ENCODE measurements at places on chromosomes 11 and 22.

- DNase-seq = no peak
Measured at GRCh38 chr22:37884420-37884819, 21.7 kb upstream of the MICALL1 start.

DNA sequence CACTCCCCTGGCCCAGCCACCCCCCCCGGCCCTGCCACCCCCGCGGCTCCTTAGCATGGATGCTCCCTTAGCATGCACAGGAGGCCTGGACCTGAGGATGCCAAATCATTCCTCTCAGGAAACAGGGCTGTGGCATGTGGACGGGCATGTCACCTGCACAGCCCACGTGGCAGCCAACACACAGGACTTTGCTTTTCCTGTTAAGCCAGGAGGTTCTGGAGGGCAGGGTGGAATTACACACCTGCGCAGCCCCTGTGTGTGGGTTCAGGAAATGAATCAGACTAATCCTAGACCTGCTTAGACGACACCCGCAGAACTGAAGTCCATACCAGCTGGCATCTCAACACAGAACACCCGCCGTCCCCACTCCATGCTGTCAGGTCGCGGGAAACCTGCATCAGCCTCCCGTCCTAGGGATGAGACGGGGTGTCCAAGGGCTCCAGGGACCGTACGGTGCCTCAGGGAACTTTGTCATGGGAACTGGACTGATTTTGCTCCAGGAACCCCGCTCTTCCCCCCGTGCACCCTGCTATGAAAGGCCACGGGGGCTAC, 10.2 kb downstream of the CERK start:
- DNase-seq = no peak

- no peak for DNase-seq
Measured at GRCh38 chr11:93945596-93945995, 75.6 kb upstream of the HEPHL1 start.

GRCh38 chr11:62559204-62559603, 12.6 kb upstream of the AHNAK start:
- DNase-seq = no peak

- no peak for DNase-seq
Measured at GRCh38 chr11:116927163-116927974, 89.9 kb upstream of the APOA1 start.

DNA sequence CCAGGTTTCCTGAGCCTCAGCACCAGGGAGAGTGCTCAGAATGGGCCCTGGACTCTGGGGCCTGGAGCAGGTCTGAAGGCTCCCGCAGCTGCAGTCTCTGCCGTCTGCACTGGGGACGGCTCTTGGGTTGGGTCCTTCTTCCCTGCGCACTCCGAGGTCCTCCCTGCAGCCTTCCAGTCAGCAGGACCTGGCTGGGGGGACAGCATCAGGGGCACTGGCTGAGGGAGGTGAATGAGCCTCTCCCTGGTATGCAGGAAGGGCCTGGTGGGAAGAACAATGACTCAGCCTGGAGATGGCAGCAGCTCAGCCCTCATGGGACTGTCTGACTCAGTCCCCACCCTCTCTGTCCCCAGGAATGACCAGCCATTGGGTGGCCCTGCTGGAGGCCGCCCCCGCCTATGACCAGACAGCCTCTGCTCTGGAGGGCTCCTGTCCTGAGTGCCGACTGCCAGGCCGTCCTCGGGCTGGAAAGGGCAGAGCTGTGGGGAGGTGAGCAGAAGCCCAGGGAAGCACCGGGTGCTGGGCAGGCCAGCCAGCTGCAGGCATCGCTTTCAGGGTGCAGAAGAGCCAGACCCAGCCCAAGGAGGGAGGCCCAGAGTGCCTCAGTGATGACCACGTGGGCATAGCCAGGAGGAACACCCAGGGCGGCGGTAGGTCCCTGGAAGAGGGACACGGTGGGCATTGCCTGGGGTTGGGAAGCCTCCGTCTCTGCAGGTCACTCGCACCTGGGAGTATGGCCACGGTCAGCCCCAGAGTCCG, 455.0 kb downstream of the BRD1 start:
- DNase-seq = no peak

DNA sequence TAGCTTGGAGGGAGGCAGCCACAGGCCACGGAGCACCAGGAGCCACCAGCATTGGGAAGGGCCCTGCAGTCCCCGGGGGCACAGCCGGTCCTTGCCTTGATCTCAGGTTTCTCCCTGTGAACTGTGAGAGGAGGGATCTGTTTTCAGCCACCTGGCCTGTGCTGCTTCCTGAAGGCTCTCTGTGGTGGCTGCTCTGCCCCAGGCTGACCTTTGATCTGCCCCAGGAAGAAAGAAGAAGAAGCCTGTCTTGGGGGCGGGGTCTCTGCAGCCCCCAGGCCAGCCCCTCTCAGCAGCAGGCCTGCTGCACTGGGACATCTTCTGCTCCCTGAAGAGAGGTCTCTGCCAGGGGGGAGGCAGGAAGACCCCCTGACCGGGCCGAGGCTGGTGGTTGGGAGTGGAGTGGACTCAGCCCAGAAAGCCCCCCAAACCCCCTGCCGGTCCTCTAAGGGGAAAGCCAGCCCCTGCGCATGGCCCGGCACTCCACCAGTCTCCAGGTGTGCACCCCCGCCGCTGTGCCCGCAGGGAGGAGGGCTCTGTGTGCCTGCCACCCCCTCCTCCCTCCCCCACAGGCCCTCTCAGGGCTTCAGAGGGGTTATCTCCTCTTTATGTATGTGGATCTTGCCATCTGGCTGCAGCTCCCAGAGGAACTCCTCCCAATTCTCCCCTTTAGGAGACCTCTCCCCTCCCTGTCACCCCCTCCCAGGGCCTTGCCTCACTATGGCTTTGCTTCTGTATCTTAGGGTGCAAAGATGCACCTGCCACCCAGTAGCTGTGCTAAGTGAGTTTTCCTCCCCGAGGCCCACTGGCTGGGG, 675.3 kb downstream of the BRD1 start:
- DNase-seq = no peak

DNA sequence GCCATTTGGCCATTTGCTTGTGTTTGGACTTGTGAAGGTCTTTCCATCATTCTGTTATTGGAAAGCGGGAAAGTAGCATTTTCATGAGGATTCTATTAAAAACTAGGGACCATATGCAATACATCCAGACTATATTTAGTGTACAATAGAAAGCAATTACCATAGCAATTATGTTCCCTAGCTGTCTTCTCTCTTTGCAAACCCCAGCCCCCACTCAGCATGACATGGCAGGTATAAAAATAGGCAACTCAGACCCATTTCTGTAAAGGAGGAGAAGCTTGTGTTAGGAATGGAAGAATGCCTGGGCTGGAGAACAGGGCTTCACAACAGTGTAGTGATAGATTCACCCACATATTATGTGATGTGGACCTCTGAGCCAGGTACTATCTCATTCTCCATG, 12.4 kb downstream of the OR51B6 start:
- DNase-seq = no peak

DNA sequence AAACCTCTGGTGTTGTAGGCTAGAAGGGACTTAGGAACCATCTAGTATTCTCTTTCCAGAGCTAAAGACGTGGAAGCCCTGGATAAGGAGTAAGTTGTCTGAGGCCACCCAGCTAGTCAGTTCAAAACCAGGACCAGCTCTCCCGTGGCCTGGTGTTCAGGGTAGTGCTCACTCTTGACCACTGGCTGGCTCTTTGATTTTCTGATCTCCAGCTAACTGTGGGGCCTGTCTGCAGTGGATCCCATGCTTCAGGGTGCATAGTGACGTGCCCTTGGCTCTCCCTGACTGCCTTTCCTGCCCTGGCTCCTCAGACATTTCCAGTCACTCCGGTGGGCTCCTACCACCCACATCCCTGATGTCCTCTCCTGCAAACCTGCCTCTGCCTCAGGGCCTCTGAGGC, 1.3 kb downstream of the CLMP start:
- no peak for DNase-seq

DNA sequence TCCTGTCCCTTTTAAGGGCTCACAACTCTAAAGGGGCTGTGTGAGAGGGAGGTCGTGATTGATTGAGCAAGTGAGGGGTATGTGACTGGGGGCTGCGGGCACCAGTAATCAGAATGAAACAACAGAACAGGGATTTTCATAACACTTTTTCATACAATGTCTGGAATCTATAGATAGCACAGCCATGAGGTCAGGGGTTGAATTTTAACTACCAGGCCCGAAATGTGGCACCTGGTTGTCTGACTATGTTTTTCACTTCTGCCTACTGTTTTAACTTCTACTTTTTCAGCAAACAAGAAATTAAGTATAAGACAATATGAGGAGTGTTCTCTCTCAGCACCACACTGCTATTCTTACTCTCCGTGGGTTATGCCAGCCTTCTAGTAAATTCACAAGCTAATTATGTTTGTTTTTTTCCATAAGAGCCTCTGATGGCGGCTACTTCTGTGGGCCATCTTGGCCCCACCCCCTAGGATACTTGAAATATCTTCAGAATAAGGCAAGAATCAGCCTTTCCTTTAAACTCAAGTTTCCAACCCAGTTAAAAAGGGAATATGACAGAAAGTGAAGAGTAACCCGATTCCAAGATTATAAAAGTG, 552.8 kb upstream of the CHORDC1 start:
- DNase-seq = no peak

- DNase-seq = no peak
Measured at GRCh38 chr11:72896431-72896830, 82.2 kb downstream of the ATG16L2 start.

DNA sequence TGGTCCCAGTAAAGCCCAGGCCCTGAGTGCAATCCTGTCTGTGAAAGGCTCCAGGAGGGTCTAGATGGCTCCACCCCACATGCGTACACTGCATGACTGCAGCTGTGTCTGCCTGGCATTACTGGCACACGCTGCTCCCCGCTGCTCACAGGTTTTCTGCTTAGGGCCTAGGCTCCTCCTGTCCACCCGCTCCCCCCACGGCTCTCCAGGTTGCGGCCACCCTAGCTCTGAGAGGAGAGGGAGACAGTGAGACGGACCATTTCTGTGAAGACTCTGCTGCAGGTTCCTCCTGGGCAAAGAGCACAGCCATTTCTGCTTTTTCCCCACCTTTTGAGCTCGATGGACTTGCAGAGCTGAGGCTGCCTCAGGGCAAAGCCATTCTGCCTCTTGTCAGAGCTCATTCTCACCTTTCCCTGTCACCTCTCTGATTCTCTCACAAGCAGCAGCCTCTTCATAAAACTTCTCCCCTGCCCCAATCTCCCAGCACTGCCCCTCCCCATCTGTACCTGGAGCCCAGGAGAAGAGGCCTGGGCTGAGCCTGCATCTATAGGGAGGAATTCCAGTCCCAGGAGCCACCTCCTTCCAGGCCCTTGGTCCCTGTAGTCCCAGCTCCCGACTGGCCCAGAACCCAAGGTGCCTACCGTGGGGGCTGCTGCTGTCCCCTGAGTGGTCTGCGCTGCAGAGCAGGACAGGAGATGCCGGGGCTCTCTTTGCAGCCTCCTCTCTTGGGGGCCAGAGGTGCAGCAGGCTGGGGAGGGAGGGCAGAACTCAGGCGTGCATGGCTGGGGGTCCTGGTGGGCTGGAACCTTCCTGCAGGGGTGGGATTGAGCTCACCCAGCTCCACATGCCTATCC, 433.7 kb upstream of the B3GAT1 start:
- peak; percentile 50 for DNase-seq

GRCh38 chr22:30640361-30640760, 4.8 kb downstream of the SLC35E4 start:
- no peak for DNase-seq

DNA sequence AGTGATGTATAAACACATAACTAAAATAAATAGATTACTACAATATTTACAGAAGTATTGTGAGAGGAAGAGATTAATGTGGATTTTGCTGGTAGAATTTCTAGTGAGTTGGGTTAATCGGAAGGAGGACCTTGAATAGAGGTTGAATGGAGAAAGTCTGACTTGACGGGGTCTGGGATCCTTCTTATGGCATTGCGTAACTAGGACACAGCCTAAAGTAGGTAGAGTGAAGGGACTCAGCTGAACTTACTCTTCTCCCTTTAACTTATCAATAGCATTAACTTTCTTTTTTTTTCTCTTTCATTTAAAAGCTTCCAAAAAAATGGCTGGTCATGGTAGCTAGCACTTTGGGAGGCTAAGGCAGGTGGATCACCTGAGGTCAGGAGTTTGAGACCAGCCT, 139.2 kb downstream of the HIPK3 start:
- no peak for DNase-seq

GRCh38 chr11:104106136-104106754, 57.7 kb downstream of the PDGFD start:
- no peak for DNase-seq

DNA sequence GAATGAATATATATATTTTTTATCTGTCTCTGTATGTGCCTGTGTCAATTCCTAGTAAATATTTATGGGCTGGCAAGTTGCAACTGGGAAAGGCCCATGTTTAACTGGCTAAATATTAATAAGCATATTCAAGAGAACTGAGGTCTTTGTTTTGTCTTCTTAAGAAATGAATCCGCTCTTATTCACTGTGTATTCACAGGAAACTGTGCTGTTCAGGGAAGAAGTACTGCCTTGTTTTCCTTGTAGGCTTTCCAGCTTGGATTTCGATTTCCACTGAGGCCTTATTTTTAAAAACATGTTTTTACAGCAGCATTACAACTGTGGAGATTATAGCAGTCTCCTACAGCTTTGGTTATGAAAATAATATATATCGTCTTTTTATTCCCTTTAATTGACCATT, 64.7 kb downstream of the LDLRAD3 start:
- DNase-seq = no peak

DNA sequence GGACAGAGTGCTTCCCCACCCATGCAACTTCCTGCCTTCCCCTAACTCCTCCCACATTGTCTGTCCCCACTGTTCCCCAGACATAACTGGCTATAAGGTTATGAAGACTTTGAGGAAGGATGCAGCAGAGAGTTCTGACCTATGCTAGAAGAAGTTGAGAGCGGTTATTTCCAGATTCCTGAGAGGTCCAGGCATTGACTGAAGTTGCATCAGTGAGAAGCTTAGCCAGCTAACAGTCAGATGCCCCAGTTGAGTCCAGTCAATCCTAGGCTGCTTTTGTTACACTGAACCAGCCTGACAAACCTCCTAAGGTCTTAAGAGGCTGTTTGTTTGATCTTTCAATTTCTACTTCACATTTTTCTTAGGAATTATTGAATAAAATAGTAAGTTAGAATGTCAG, 937.9 kb upstream of the CCDC90B start:
- DNase-seq = no peak

DNA sequence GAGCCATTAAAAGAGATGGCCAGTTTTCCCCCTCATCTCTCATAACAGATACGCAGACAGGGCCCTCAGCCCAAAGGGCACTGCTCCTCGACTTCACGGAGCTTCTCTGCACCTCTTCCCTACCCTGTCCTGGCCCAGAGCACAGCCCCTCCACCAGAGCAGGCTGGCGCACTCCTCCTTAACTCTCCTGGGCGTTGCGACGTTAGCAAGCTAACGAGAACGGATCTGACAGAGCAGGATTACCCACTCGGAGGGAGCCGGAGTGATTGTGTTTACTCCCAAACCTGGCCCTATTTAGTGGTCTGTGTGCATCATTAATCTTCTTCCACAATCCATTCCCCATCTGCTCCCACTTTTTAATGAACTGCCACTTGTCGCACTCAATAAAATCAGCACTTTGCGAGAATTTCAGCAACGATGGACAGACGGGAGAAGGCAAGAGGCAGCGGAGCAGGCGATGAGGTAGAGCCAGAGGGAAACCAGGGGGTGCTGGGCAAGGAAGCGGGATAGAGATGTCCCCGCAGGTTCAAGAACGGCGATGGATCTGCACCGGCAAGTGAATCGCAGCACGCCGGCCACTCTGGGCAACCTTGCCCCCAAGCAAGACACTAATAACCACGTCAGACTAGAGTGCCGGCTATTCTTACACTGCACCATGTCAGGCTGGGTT, 159.4 kb downstream of the BUD13 start:
- DNase-seq = peak; percentile 82

Measured in retina (tissue), 1 donor.